ENCODE measurements at places on chromosomes 5 and 9.

GRCh38 chr5:17180864-17181723, 36.3 kb upstream of the BASP1 start:
- DNase-seq = no peak

GRCh38 chr9:123749580-123750202, 180.2 kb downstream of the DENND1A start:
- DNase-seq = no peak

- DNase-seq = peak; percentile 51
Measured at GRCh38 chr5:97534166-97534565, 351.1 kb upstream of the RIOK2 start.

- no peak for DNase-seq
Measured at GRCh38 chr5:88085462-88085861, 183.2 kb downstream of the TMEM161B start.

DNA sequence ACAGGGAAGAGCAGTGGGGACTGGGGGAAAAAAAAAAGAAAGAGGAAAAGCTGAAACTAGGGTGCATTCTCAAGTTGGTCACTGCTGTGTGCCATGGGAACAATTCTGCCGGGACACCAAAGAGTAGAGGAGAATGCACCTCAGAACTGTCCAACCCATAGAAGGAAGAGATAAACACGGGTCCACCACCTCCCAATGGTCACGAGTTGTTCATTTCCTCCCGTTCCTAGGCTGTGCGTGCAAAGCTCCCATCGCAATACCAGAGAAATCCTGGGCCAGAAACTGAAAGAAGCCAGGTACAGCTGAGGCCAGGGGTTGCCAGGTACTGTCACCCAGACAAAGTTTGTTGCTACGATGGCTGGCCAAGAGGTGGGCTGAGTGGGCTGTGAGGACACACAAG, 236.9 kb upstream of the ANKRD55 start:
- DNase-seq = no peak

- DNase-seq = no peak
Measured at GRCh38 chr9:96100385-96101300, 201.3 kb downstream of the HSD17B3 start.

DNA sequence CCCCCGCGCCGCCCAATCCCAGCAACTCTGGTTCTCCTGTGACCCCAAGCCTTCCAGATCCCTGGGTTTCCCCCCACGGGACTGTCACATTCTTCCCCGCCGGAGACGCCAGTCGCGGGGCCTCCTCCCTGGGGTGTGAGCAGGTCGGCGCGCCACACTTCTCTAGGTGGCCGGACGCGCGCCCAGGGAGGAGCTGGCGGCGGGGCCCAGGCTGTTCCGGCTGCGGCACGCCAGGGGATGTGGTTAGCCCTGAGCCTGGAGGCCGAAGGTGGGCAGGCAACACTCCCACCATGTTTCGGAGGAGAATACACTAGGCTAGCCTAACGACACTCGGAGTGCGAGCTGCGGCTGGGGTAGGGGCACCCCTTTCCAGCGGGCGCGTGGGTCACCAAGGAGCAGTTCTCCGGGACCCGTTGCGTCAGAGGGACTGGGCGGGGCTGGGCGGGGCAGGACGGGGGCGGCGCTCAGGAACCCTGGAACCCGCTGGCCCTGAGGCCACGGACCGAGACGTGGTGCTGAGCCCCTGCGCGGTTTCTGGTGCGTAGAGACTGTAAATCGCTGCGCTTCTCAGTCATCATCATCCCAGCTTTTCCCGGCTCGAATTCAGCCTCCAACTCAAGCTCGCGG, at the start of gene SLC27A6:
Gene SLC27A6, plus strand, starts transcription at position 478 of the 627 bp plus-strand sequence. CDS start 650 bp downstream, outside the sequence.
- DNase-seq = no peak

GRCh38 chr5:35856765-35857351, at the start of gene IL7R:
Gene IL7R (plus strand): TSS chr5:35856891. CDS start chr5:35856978, 87 bp downstream.
- no peak for DNase-seq

- DNase-seq = no peak
Measured at GRCh38 chr5:11483630-11484029, 420.6 kb downstream of the CTNND2 start.

DNA sequence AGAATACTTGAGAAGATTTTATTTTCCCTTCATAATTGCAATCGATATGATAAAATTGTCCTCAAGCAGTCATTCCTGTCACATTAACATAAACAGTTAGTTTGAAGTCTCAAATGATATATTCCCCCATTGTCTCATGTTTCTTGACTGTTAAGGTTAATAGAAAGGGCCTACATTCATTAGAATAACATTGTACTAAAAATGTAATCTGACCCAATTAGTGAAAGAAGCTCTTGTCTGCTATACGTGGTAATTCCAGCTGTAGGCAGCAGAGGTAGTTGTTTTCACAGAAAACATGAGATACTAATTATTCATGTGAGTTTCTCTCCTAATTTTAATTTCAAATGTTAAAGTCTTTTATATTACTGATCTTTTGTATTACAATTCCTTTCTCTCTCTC, 25.9 kb upstream of the AP3B1 start:
- DNase-seq = no peak

GRCh38 chr5:155540000-155540595, 526.5 kb downstream of the KIF4B start:
- DNase-seq = no peak

DNA sequence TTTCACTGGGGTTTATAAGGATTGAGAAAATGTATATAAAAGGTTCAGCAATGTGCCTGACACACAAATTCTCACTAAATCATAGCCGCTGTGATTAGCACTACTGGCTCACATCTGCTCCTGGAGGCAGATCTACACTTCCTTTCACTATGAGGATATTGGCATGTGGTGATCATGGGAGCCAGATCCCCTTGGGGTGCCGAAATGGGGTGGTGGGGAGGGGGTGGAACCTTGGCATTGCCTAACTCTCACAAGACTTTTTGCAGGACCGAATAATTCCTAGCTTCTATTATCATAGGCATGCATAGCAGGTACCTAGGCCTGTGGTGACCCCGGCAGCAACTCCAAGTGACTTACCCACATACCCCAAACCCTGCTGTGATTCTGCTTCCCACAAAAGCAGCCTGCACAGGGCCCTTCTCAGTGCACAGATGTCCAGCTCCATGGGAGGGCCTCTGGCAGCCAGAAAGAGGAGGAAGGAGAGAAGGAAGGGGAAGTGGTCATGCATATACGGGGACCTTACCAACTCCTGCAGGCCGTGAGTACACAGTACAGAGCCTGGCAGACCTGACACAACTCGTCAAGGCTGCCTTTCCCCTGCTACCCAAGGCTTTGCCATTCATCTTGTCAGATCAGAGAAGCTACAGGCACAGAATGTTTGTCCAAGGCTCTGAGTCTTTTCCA, 61.3 kb upstream of the IQGAP2 start:
- no peak for DNase-seq

DNA sequence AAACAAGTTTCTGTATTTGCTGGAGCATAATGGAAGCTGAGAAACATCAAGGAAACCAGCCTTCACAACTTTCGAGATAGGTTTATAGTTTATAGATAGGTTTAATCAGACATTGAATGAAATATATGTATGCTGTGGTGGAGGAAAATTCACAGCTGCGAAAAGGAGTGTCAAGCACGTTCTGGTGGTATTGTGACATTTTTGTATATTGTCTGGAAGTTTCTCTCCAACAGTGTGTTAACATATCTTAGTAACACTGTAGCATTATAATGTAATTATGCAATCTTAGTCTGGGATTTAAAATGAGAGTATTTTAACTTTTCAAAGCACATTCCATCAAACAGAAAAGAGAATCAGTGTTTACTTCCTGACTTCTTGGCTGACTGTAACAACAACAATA, 50.0 kb downstream of the FCHO2 start:
- DNase-seq = no peak

DNA sequence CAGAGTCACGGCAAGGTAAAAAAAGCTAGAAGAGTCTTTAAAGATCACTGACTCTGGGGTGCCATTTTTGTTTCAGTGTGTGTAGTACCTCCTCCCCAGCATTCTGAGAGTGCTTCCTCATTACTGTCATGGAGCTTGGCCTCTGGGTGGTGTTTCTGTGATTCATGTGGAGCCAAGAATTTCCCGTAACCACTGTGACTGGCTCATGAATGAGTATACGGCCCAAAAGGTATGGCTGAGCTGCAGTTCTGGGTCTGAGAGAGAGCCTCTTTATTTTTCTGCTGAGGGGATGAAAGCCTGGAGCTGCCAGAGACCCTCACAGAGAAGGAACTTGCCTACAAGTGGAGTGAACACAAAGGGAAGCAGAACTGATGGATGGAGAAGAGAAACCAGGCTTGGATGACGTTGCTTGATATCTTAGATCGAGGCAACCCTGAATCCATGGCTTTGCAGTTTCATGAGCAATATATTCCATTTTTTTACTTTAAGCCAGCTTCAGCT, 85.6 kb downstream of the PTTG1 start:
- DNase-seq = no peak

- no peak for DNase-seq
Measured at GRCh38 chr9:126203313-126203712, 123.3 kb upstream of the MVB12B start.

- no peak for DNase-seq
Measured at GRCh38 chr5:87686975-87687374, 274.2 kb upstream of the CCNH start.

DNA sequence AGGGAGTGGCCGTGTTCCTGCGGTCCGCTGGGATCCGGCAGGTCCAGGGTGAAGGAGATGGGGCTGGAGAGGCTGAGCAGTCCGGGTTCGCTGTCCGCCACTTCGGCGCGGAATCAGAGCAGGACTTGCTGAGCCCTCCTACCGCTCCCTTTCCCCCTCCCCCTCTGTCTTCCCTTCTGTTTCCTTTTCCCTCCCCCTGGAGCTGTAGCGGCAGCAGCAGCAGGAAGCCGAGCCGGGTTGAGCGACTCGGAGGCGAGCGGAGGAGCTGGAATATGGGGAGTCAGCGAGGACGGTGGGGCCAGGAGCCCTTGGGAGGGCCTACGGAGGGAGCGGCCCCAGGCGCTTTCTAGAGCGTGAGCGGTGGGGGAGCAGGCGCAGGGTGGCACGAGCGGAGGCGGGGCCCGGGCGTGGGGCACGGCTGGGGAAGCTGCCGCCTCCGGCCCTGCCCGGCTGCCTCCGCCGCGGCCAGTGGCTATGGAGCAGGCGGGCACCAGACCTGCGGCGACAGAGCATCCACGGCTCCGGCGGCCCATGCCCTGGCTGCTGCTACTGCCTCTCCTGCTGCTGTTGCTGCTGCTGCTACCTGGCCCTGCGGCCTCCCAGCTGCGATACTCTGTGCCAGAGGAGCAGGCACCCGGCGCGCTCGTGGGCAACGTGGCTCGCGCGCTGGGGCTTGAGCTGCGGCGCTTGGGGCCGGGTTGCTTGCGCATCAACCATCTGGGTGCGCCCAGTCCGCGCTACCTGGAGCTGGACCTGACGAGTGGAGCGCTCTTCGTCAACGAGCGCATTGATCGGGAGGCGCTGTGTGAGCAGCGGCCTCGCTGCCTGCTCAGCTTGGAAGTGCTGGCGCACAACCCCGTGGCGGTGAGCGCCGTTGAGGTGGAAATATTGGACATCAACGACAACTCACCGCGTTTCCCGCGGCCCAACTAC, at the start of gene PCDHAC2:
Gene PCDHAC2, plus strand, starts transcription at position 184 of the 933 bp plus-strand sequence. Its CDS starts 291 bp downstream, at position 475.
- DNase-seq = peak; percentile 53

GRCh38 chr5:124824637-124825158, 78.3 kb upstream of the ZNF608 start:
- DNase-seq = no peak

- no peak for DNase-seq
Measured at GRCh38 chr5:62082370-62082801, 223.6 kb upstream of the KIF2A start.

- no peak for DNase-seq
Measured at GRCh38 chr5:164727012-164727411, 1221.6 kb downstream of the MAT2B start.

- no peak for DNase-seq
Measured at GRCh38 chr9:112917987-112918362, 27.3 kb upstream of the SLC46A2 start.

DNA sequence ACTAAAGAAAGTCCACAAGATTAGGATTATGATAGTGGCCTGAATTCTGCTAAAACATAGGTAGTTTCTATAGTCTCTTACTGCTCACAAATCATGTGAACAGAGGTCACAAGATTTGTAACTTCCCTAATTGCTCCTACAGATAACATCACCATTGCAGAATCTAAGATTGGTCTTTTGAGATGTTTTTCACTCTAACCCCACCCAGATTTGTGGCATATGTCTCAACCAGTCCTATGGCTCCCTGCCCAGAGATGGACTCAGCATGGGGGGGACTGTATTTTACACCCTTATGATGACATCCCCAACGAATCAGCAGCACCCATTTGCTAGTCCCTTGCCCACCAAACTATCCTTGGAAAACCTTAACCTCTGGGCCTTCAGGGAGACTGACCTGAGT, 1046.2 kb downstream of the CDH12 start:
- DNase-seq = no peak

- DNase-seq = no peak
Measured at GRCh38 chr9:89956907-89957306, 352.1 kb downstream of the GADD45G start.

- no peak for DNase-seq
Measured at GRCh38 chr5:31995006-31995405, 179.1 kb downstream of the GOLPH3 start.

DNA sequence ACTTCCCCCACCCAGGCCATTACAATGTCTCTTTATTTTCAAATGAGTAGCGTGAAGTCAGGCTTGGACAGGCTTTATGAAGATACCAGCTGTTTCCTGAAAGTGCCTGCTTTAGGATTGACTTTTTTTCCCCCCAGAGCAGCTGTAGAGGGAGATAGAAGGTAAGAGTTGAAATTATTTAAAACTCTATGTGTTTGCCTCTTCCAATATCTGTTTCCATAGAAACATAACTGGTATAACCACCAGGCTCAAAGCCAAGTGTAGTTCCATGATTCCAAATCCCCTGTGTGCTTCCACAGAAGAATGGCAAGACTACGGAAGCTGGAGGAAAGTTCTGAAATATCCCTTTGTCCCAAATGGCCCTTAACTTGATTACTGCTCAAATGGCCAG, 87.4 kb upstream of the TBC1D2 start:
- no peak for DNase-seq
